ENCODE measurements at places on chromosomes 3 and 15.

- no peak for DNase-seq
Observed at GRCh38 chr3:190384309-190384756, 3.6 kb upstream of the CLDN16 start.

DNA sequence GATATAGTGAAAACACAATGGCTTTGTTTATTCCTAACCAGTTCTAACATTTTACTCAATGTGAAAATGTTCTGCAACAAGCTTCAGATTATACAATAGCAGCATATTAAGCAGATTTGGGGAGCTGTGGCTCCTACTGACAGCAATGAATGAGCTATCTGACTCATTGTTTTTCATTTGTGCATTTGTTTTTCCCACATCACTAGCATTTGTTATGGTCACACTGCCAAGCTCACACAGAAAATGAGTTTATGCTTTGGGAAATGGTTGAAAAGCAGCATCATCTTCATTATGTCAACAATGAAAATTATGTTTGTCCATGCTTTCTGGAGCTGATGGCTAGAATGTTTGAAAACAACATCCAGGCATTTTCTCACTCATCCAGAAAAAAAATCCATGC lies 53.5 kb downstream of the ZPLD1 start:
- no peak for DNase-seq

GRCh38 chr3:48306860-48307530 lies 26.5 kb downstream of the SPINK8 start:
- no peak for DNase-seq

GRCh38 chr3:186786922-186787321 lies 3.5 kb downstream of the EIF4A2 start:
- DNase-seq: no peak

- DNase-seq: no peak
Observed at GRCh38 chr3:174303907-174304560, 555.1 kb upstream of the NAALADL2 start.

DNA sequence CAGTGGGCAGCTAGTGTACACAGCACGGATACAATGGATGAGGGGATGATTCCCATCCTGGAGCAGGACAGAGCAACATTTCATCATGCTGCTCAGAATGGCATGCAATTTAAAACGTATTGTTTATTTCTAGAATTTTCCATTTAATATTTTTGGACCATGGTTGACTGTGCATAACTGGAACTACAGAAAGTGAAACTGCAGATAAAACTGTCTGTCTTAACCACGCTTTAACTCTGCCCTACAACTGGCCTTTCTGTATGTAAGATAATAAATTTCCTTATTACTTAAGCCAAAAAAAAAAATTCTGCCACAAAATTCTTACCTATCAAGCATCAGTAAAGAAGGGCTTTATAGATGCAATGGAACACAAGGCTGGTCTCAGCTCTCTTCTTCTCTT lies 33.4 kb downstream of the AP3S2 start:
- no peak for DNase-seq

DNA sequence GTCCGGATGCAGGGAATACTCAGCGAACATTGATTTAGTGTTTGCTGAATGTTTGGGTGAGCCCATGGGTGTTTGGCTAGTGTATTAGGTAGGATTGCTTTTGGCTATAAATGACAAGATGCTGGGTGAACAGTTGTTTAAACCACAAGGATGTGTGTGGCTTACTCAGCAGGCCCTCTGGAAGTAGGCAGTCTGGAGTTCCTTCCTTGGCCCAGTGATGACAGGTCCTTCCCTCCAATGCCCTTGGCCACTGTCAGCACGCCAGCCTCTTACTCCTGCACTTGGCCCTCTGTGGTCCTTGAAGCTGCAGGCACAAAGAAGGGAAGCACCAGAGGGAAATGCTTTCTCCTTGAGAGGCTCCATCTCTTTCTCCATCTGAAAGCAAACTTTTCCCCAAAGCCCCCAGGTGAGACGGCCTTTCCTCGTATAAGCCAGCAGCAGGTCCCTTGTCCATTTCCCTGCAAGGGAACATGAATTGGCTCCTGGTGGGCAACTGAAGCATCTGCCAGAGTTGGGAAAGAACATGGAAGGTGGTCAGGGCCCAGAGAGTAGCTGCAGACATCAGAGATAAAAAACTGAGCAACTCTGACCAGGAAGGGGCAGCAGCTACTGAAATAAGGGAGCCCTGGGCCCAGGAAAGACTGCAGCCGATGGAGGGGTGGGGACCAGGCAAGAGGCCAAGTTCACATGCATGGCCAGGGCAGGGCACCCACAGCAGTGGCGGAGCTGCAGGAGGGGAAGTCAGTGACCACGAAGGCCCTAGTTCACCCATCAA lies 105.0 kb downstream of the TPRA1 start:
- DNase-seq: peak; percentile 12

GRCh38 chr3:191138937-191139336 lies 60.1 kb upstream of the OSTN start:
- DNase-seq: no peak

GRCh38 chr3:176328666-176329065 lies 868.6 kb downstream of the TBL1XR1 start:
- DNase-seq: no peak

- DNase-seq: no peak
Observed at GRCh38 chr3:40713795-40714194, 189.0 kb downstream of the ZNF621 start.

DNA sequence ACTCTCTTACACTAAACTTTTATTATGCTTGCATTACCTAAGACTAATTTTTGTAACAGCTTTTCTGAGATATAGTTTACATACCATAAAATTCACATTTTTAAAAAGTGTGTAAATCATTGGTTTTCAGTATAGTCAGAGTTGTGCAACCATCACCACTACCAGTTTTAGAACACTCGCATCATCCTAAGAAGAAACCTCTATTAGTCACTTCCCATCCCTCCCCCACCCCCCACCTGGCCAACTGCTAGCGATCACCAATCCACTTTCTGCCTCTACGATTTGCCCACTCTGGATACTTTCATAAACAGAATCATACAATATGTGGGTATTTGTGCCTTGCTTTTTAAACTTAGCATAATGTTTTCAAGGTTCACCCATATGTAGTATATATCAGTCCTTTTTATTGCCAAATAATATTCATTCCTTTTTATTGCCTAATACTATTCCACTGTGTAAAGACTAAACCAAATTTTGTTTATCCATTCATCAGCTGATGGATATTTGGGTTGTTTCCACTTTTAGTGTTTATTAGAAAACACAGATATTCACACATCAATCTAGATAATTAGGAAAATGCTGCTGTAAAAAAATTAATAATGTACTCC lies 23.0 kb downstream of the UBP1 start:
- no peak for DNase-seq

DNA sequence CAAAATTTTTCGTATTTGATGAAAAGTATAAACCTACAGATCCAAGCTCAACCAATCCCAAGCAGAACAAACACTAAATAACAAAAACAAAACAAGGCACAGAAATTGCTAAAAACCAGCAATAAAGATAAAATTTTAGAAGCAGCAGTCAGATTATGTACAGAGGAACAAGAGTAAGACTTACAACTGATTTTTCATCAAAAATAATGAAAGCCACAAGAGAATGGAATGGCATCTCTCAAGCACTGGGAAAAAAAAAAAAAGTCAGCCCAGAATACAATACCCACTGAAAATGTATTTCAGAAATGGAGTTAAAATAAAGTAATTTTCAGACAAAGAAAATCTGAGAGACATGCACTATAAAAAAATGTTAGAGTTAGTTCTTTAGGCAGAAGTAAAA lies 27.0 kb downstream of the GPR156 start:
- DNase-seq: no peak

GRCh38 chr15:59170295-59171066 lies 36.2 kb upstream of the LDHAL6B start:
- DNase-seq: no peak

DNA sequence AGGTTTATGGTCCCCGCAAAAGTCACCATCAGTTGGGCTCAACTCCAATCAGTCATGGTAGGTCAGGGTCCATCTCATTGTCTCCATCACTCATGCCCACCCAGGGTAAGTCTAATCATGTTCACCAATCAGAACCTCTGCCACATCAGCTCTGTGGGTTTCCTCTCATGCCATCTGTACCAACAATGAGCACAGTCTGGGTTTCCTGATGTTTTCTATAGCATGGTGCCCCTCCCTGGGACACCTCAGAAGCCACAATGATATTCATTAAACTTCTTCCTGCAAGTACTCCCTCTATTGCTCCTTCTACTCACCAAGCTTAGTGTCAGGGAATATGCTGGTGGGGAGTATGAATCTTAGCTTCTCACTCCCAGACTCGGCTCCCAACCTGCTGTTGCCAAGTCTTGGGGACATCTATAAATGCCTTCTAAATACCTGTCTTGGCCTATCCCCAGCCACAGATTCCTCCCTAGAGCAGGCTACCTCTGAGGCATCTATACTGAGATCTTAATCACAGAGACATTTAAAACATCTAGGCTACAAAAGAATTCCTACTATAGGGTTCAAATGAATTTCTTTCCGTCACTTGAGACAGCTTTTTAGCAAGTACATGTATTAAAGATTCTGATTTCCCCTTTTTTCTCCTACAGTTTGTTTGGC lies 5.0 kb upstream of the CCR2 start:
- peak; percentile 40 for DNase-seq

DNA sequence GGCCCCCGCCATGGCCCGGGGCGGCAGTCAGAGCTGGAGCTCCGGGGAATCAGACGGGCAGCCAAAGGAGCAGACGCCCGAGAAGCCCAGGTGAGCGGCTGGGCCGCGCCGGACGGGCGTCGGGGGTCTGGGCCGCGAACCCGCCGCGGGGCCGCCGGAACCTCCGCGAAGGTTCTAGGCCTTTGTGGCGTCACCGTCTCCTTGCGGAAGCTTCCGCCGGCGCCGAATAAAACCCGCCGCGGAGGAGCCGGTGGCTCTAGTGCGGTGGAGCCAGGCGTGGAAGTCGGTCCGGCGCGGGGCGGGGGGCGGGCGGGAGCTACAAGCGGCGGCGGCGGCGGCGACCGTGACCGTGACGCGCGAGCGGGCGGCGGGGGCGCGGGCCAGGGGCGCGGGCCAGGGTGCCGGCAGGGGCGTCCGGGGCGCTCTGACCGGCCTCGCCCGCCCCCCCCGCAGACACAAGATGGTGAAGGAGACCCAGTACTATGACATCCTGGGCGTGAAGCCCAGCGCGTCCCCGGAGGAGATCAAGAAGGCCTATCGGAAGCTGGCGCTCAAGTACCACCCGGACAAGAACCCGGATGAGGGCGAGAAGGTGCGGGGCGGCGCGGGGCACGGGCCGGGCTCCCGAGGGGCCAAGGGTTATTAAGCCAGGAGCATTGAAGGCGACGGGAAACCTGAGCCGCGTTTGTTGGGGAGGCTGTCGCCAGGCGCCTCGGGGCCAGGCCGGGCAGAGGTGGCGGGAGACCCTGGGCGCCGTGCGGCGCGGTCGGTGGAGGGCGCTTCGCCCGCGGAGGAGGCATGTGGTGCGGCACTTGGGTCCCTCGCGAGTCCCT lies at the start of gene DNAJA4:
TSS of gene DNAJA4 (plus strand) at position 259 of the 833 bp plus-strand sequence. CDS start at position 461, 202 bp downstream.
- peak; percentile 68 for DNase-seq

DNA sequence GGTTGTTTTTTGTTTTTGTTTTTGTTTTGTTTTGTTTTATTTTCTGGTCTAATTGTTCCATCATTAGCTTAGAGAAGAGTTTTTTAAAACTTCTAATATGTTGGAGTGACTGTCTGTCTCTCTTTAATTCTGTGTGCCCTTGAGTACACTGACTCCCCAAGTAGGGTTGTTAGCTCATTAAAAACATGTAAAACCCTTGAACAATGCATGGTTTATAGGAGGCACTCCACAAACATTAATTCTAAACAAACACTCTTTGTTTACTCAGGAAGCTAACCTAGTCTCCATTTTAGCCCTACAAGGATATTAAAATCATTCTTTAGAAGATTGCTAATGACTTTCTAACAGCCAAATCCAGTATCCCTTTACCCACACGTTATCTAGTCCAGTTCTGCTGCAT lies 100.5 kb downstream of the CGGBP1 start:
- DNase-seq: no peak

- DNase-seq: no peak
Observed at GRCh38 chr15:77384589-77385359, 35.1 kb downstream of the PEAK1 start.
